ENCODE measurements at places on chromosomes 5 and 9.

- DNase-seq, result no peak
These were observed 61.1 kb downstream of the LMNB1 start for GRCh38 chr5:126837906-126838539.

GRCh38 chr5:151063142-151063989, 17.5 kb downstream of the TNIP1 start:
- DNase-seq, result no peak

DNA sequence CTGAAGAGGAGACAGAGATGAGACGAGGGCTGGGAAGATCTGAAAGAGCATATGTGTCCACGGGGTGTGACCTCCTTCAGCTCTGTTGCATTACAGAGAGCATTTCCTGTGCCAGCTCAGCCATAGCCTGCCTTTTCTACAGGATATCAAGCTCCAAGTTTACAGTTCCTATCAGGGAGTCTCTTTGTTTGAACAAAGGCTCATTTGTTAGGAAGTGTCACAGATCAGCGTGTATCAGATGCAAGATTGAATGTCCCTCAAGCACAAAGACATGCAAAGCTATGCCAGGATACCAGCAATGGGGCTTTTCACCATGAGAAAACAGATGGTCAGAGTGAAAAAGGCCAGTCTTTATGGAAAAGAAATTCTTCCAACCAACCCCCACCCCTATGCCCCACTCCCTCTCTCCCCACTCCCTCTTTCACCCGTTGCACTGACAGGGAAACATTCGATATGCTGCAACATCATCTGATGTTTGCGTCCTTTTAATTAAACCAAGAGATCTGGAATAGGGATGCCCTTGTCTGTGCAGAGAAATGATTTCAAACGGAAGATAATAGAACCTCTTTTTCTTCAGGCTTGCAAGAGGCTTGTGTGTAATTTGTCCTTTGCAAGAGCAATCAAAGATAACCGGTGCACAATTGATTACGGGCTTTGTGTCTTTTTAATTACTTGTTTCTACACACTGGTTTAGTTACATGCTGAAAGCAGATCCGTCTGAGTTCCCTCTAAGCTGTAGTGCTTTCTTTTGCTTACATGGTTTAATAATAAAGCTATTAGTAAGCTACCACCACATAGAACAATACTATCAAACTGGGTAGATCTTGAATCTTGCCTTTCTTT, 263.1 kb upstream of the RGMB start:
- no peak for DNase-seq

DNA sequence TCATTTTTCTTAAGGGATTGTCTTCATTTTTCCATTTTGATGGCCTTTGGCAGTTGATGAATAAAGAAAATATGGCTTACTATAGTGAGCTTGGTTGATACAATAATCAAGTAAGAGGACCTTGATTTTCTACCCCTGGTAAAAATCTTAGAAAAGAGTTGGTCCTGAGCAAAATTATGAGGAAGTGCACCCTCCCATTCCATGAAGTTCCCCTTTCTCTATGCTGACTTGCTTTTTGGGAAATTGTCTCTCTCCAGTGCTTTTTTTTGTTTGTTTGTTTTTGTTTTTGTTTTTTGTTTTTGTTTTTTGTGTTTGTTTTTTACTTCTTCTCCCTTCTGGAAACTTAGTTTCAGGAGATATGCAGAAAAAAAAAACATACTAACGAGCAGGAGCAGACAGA, 449.2 kb upstream of the ACTBL2 start:
- DNase-seq, result no peak

DNA sequence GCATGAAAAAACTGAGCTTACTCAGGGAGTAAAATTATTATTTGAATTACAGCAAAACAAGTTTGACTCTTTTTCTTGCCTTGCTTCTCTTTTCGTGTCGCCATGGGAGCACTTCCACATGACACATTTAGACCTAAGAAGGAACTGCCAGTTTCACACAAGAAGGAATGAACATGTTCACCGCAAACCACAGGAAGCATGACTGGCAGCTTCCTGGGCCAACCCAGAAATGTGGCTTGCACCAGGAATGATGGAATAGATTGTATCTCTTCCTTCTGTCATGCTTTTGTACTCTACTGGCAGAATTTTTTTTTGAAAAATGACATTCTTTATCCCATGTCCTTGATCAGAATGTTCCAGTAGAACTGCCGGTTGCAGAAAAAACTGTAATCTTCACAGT, 32.9 kb upstream of the MAN2A1 start:
- DNase-seq, result no peak

DNA sequence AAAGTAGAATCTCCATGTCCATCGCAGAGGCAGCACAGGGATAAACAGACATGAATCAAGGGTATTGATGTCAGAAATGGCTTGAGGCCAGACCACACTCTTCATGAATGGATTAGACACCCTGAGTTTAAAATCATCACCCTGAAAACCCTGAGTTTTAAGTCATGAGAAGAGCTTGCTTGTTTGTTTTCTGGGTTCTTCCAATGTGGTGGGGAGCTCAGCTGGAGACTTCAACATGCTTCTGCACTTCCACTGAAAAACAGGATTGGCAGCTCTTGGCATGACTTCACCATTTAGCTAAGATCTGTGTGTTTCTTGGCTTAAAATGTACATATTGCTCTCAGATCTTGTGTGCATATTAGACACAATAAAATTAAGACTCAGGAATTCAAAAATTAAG, 9.8 kb downstream of the GCNT4 start:
- DNase-seq, result no peak

DNA sequence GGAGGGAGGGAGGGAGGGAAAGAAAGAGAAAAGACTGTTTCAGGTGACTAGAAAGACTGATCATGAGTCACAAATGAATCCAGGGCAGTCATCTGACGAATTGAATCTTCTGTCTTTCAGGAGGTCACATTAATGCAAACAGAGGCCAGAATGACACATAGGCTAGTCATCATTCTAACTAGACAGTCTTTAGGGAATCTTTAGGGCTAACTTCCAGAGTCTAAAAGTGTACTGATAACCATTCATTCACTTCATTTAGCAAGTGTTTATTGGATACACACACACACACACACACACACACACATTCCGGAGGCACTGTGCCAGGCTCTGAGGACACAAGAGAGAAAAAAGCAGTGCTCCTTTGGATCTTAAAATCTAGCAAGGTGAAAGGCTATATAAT, 156.7 kb downstream of the EBF1 start:
- DNase-seq, result no peak

- DNase-seq, result no peak
These were observed 506.8 kb downstream of the NFIB start for GRCh38 chr9:13807118-13807517.

DNA sequence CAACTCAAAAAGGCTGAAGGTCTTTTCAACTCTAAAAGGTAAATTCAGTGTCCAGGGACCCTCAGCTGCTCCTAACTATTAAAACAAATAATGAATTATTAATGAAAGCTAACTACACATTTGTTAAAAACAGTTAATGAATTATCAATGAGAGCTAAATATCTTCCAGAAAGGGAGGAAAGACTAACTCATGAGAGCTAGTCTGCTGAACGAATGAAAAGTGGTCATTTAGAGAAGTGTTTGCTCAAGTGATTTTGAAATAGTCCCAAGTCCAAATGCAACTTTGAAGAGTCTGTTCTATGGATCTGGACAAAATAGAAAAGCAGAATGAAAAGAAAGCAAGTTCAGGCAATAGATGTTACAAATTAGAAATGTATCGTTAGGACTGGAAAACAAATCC, 133.9 kb upstream of the SPEF2 start:
- DNase-seq, result no peak

DNA sequence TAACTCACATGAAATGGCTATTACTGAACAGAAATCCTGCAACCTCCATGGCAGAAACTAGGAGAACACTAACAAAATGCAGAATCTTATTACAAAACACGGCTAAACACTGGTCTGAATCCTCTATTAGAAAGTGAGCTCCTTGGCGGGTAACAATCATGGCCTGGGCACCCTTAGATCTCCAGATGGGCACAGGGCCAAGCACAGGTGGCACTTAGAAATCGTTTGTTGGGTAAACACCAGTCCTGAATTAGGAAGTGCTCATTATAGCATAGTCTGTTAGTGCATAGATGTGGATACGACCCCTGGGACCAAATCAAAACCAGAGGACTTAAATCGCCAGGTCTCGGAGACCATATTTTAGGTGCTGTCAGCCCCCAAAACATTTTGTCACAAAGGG, 14.4 kb downstream of the VDAC1 start:
- DNase-seq, result no peak

- no peak for DNase-seq
These were observed 74.9 kb downstream of the GTF3C4 start for GRCh38 chr9:132744881-132745755.

- no peak for DNase-seq
These were observed 1.0 kb upstream of the EFNA5 start for GRCh38 chr5:107671742-107672210.

DNA sequence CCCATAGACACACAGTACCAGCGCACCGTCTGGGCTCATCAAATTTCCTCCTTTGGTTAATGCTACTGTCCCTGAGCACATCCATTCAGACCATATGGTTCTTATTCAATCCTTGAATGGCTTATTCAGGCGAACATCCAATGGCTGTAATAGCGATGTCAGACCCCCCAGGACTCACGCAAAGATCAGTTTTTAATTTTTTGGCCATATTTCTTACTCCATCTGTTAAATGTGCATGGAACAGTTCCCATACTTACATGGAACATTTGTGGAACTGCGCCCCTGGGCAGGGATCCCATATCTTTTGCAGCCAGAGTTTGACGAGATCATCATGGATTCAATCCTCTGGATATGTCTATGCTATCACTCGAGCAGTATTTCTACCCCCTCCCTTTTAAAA, 213.2 kb downstream of the ADAMTS6 start:
- no peak for DNase-seq

- peak; percentile 61 for DNase-seq
These were observed 267.7 kb downstream of the ADAMTS6 start for GRCh38 chr5:65213921-65214525.

GRCh38 chr5:149546974-149547373, 4.3 kb downstream of the CSNK1A1 start:
- DNase-seq, result no peak

DNA sequence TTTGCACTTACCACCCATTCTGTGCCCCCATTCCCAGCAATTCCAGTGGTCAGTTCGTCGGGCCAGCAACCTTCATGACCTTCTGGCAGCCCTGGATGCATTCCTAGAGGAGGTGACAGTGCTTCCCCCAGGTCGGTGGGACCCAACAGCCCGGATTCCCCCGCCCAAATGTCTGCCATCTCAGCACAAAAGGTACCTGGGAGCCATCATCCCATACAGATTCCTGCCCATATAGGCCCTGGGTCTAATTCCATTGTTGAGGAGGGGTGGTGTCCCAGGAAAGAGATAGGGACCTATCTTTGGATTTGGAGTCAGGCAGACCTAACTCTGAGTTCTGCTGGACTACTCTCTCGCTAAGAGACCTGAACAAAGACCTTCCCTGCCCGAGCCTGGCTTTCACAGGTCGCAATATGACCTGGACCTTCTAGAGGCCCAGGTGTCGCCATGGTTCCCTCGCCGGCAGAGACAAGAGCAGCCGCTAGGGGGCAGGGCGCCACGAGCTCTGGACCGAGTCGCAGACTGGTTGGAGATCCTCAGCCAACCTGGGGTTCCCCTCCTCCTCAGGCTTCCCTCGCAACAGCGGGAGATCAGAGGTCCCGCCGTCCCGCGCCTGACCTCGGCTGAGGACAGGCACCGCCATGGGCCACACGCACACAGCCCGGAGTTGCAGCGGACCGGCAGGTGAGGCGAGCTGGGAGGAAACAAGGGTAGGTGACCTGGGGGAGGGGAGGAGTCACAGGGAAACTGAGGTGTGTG, 3.1 kb downstream of the SLC4A9 start:
- DNase-seq, result peak; percentile 75

DNA sequence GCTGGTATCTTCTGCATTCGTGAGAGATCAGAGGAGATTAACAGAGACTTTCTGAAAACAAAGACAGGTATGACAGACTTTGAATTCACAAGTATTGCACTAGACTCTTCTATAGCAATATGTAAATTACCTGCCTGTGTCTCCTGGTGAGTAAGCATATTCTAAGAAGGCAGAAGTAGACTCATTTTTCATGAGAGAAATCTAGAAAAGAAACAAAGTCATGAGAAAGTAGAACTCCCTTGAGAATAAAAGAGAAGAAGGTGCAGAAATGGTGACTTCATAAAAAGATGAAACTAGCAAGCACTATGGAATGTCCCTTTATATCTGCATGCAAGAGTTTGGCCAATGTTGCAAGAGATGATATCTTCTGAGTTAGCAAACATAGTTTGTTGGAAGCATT, 419.8 kb downstream of the DMRT2 start:
- no peak for DNase-seq

GRCh38 chr5:6083311-6083978, 294.9 kb downstream of the MED10 start:
- DNase-seq, result no peak

DNA sequence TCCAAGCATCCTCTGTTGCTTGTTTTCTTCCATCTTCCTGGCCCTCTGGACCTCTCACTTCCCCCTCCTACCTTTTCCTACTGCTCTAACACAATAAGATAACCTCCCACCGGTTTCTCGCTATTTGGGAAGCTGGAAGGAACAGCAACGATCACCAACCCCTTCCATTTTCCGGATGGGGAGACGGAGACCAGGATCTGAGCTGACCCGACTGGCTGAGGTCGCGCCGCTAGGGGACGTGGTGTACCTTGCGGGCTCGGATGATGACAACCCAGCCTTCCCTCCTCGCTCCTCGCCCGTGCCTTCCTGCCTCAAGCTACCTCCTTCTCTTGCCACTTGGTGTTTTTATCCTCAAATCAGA, 1.9 kb downstream of the LPAR1 start:
- peak; percentile 47 for DNase-seq

DNA sequence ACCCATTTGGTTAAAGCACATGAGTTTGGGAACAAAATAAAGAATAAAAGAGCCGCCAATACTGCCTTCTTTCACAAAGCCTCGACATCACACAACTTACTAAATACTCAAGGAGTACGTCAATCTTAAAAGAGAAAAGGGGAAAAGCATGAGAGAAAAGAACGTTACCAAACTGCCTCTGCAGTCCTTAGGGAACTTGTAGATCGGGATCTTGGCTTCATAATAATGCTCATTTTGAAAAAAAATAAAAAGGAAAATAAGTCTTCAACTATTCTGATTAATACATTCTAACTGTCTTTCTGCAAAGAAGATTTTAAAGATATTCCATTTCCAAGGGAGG, 618.4 kb downstream of the PDE4D start:
- no peak for DNase-seq

- no peak for DNase-seq
These were observed 37.2 kb upstream of the HNRNPA0 start for GRCh38 chr5:137791387-137791786.

- DNase-seq, result no peak
These were observed 14.9 kb downstream of the GLDC start for GRCh38 chr9:6630502-6631206.

- DNase-seq, result no peak
These were observed at the start of gene RNF208 for GRCh38 chr9:137222190-137223077. Gene RNF208 (minus strand): TSS chr9:137222240. CDS start chr9:137221212, 1,028 bp downstream.

- DNase-seq, result peak; percentile 91
These were observed at the start of gene SH3TC2 for GRCh38 chr5:149063017-149063687. Gene SH3TC2 (minus strand): TSS chr5:149063062. CDS start chr5:149063022, 40 bp downstream.

GRCh38 chr5:131952301-131952857, 6.9 kb upstream of the MEIKIN start:
- no peak for DNase-seq

Data from Caco-2 (cell line).